Effector CD8-positive, alpha-beta T cell (primary cell): ENCODE measurements at places on chromosomes 7 and 10.

- no peak for DNase-seq
Observed at GRCh38 chr10:114087255-114087654, 43.6 kb downstream of the ADRB1 start.

DNA sequence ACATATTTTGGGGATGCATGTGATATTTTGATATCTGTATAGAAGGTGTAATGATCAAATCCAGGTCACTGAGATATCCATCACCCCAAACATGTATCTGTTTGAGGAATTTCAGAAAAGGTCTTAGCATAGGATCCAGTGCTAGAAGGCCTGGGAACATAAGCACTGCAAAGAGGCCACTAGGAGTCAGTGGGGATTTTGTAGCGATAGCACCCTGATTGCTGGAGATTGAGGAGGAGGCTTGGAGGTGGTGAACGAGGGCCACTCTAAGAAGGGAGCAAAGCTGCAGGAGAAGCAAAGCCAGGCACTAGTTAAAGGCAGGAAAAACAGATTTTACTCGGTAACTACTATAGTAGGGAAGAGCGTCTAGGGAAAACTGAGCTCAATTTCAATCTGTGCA, 324.0 kb downstream of the LHFPL3 start:
- no peak for DNase-seq

- no peak for DNase-seq
Observed at GRCh38 chr7:40676221-40676620, 541.4 kb downstream of the SUGCT start.

- no peak for DNase-seq
Observed at GRCh38 chr7:33880787-33881186, 24.6 kb upstream of the BMPER start.
